ENCODE measurements at places on chromosomes 2 and 18.

DNA sequence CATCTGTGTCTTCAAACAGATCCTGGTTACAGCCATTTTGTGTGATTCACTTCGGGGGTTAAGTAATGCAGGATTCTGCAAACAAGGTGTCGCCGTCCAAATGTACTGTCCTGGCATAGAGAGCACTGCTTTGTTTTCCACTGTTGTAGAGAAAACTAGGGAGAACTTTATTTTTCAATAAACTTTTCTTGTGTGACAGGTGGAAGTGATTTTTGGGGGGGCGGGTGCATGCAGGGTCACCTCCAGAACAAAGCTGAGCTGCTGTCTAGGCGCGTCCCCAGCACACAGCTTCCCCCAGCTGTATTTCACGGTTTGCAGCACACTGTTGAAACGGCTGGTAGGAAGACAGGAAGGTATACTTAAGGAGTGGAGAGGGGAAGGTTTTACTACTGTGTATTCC lies 200.6 kb downstream of the MGAT5 start:
- DNase-seq = no peak

DNA sequence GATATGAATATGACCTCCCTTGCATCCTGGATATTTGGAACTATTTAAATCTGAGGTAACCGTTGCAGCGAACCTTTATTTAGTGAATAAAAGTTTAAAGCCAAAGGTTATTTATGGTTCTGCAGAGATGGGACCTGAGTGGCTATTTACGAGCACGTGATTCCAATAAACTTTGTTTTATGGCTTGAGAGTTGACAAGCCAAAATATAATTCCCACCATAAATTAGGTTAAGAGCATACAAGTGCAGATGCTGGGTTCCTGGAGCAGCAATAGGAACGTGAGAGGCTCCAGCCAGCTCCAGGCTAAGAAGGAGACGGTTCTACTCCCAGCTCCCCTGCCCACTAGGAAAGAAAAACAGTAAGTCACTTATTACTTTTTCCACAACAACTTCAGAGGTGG lies 5.2 kb upstream of the HOXD4 start:
- no peak for DNase-seq

- no peak for DNase-seq
Measured at GRCh38 chr2:59585655-59586054, 967.8 kb downstream of the BCL11A start.

DNA sequence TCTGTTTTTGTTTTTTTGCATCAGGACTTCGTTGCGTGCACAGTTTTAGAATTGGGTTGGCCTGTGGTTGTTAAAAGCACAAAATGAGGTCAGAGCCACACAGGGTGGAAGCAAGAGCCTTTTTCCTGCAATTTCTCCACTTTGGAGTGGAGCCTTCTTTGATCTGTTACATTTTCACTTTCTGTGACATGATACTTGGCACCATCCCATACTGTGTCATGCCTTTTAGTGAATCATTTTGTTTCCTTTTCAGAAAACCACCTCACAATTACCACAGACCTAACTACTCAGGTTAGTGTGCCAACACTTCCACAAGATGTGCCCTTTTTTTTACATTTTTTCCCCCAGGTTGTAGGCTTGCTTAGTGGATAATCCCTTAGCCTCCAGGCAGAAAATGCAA lies 32.5 kb downstream of the MERTK start:
- DNase-seq = no peak

DNA sequence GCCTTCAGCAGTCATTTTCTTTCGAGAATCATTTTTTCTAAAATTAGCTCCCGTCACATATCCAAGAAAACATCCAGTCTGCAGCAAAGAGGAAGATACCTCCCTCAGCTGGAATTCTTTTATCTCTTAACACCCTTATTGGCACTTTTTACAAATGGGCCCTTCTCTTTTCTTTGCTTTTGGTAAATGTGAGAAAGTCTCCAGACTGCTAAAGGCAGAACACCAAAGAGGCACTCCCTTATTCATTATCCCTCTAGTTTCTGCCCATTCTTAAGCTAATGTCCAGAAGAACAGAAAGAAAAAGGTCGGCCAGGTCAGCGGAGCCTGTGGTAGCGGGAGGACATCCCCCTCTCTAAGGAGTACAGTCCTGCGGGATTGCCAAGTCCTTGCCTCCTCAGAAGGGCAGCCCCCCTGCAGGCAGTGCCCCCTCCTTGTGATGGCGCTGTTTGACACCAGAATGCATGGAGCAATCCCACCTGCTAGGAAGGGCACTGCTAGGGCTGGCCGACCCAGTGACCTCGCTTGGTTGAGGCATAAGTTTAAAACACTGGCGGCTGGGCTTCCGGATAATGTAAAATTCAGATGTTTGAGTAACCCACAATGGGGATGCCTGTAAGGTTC lies 34.0 kb downstream of the ST6GAL2 start:
- no peak for DNase-seq

- no peak for DNase-seq
Measured at GRCh38 chr2:179886-180285, 83.9 kb downstream of the SH3YL1 start.

GRCh38 chr2:105910497-105911238 lies 166.0 kb downstream of the NCK2 start:
- no peak for DNase-seq

DNA sequence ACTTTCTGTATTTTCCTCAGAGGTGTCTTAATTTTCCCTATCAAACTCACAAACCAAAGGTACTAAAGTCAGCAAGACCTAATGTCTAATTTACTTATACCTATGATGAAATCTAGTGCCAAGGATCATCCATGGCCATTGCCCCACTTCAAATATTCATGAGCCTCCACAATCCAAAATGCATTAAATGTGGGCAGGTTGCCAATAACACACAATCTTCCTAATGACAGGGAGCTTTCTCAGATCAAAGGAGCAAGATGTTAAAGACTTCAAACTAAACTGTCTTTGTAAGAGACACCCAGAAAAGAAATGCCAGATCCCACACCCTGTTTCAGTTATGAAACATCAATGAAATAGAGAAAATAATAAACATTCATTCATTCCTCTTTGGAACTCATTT lies 143.2 kb downstream of the TMEFF2 start:
- no peak for DNase-seq

DNA sequence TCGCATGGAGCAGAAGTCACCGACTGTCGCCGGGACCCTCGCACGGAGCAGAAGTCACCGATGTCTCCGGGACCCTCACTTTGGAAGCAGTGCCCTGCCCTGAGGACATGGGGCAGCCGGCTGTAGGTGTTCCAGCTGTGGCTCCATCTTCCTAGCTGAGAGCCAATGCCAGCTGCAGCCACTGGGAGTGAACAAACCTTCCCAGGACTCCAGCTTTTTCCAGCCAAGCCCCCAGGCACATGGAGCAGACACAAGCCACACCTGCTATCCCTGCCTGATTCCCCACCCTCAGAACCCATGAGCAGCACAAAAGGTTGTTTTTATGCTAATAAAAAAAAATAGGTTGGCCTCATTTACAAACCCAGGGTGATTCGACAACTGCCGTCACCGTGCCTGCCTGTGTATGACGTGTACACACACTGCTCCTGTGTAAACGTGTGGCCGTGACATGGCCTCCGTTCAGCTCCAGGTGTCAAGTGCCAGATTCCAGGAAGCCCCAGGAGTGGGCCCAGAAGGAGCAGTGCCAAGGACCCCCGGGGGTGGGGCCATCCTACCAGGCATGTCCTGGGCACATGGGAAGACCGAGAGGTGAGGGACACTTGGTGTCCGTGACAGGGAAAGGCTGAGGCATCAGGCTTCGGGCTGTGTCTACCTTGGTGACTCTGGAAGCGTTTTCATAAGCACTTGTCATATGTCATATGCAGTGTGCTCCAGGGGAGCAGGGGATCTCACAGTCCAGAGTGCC lies 91.5 kb downstream of the EIPR1 start:
- DNase-seq = no peak

DNA sequence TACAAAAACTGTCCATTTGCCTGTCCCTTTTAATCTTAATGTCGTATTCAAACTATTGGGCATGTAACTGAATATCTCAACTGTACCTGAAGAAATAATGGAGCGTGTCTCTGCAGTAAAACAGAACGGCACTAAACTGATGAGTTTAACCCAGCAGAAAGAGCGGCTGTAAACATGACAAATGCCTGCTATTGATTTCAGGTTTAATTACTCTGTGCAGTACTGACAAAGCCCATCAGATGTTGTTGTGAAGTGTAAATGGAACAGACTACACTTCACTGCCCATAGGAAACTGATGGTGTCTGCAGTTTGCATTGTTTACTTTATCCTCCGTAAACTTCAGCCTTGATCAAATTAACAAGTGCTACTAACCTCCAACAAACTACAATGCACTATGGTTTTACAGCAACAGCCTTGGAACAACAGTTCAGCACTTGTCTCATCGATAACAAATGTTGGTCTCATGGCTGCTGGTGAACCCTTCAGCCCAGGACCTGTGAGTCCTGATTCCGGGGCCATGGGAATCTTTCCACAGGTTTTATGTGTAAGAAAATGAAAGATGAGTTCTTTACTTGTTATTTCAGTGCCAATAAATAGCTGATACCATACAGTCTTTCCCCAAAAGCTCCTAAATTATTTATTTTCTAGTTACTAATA lies 316.5 kb downstream of the CCDC178 start:
- DNase-seq = no peak

DNA sequence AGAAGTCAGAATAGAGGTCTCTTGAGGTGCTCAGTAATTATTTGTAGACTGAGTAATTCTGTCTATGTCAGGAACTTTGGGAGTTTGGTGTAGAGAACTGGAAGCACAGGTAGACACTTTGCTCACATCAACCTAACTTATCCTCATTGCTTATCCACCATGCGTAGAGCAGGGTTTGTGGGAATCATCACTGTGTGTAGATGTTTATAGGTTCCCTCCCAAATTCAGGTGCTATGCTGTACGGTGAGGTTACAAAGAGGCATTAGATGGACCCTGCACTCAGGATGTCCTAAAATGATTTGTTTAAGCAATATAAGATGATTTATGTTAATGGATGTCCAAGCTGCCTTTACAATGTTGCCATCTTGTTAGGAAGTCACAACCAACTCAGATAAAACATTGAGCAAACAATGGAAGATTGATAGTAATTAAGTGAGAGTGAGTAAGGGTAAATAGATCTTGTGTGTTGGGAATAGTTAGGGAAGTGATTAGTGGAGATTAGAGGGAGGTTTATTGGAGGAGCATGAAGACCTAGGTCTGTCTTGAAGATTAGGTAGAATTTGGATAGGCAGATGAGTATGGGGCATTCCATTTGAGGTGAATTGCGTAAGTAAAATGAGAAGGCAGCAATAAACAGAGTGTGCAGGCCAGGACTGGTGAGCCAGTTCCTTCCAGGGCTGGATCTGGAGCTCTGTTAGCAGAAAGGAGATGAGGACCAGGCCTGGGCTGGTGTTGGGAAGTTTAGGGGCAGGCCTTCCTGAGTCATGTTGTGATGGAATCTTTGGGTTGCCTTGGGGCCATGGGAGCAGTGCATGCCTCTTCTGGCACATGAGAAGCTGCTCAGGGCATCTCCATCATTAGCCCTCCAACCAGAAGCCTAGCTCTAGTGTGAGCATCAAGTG lies 12.1 kb downstream of the EPAS1 start:
- DNase-seq = no peak

- no peak for DNase-seq
Measured at GRCh38 chr2:224286923-224287322, 115.0 kb downstream of the FAM124B start.

- no peak for DNase-seq
Measured at GRCh38 chr18:63928331-63928730, 20.6 kb downstream of the SERPINB10 start.

- DNase-seq = no peak
Measured at GRCh38 chr2:160679686-160680085, 186.1 kb upstream of the RBMS1 start.

- no peak for DNase-seq
Measured at GRCh38 chr2:214750529-214750928, 59.0 kb downstream of the BARD1 start.

GRCh38 chr2:42568401-42569115 lies at the start of gene MTA3:
Gene MTA3, plus strand, starts transcription at chr2:42568632. Its CDS starts 114 bp downstream, at chr2:42568746.
- DNase-seq = peak; percentile 82

- DNase-seq = no peak
Measured at GRCh38 chr2:201219328-201220096, 36.6 kb downstream of the CASP10 start.

GRCh38 chr18:63850020-63850419 lies 37.5 kb upstream of the SERPINB2 start:
- DNase-seq = peak; percentile 29

- no peak for DNase-seq
Measured at GRCh38 chr2:120287183-120288015, 34.7 kb downstream of the RALB start.

DNA sequence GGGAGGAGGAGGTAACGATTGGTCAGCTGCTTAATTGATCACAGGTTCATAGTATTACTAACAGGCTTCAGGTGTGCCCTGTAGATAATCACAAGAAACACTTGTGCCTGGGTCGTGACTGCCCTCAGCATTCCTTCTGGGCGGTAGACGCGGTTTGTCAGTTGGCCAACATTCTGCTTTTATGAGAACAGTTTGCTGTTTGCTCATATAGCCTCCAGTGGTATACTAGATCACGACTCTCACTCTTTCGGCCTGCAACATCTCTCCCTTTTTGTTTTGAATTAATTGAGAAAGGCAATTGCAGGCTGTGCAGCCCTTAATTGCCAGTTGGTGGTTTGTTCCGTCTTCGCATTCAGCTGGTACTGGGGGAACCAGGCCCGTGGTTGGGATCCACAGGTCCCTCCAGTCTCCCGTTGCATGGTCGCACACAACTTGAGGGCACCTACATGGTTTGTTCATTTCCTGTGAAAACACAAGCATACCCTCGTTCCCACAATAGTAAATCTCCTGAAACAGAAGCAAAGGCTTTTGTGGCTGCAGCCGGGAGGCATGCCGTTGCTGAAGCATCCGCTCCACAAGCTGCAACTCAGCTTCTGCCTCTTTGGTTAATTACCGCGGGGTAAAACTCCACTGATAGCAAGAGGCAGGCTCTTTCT lies 30.3 kb upstream of the GPR17 start:
- peak; percentile 96 for DNase-seq

DNA sequence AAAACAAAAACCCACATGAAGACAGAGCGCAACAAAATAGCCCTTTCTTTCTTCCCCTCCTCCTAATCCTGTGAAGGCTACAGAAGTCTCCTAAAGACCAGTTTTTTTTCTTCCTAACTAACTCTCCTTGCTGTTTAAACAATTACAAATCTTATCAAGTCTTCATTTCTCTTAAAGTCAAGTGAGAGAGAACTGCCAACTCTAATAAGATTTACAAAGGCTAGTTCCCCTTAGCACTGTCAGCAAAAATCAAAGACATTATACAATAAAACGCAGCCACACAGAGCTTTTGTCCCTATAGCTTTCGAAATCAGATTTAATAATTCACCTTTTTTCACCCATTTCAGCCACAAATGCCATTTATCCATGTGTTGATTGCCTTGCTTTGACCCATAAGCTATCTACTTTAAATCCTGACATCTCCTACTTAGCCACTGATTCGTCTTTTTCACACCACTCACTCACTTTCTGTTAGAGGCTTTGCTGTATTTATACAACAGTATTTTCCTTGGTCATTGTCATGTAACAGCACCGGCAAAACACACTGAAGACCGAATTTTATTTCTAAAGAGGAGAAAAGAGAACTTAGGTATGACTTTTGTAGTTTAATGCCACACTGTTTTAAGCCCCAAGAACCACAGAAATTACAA lies 5.9 kb downstream of the NRXN1 start:
- DNase-seq = no peak

- no peak for DNase-seq
Measured at GRCh38 chr2:166658901-166659300, 164.9 kb upstream of the SCN7A start.

All from DND-41 (cell line).